ENCODE measurements at places on chromosomes 2 and 18.

GRCh38 chr2:23554054-23554697, 169.2 kb downstream of the KLHL29 start:
- no peak for DNase-seq

DNA sequence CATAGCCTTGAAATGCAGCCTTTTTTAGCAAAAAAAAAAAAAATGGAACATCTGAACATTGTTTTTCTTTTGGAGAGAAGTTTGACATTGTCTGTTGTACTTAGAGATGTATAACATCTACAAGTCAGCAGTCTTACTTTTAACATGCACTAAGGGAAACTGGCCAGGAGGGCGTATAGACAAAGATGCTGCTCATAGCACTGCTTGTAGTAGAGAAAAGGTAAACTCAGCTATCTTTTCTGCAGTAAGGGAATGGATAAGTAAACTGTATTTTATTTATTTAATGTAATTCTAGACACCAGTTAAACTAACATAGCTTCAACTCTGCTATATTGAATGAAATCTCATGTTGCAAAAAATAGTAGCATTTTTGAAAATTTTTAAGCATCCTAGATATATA, 489.6 kb downstream of the PTPRM start:
- DNase-seq: no peak

DNA sequence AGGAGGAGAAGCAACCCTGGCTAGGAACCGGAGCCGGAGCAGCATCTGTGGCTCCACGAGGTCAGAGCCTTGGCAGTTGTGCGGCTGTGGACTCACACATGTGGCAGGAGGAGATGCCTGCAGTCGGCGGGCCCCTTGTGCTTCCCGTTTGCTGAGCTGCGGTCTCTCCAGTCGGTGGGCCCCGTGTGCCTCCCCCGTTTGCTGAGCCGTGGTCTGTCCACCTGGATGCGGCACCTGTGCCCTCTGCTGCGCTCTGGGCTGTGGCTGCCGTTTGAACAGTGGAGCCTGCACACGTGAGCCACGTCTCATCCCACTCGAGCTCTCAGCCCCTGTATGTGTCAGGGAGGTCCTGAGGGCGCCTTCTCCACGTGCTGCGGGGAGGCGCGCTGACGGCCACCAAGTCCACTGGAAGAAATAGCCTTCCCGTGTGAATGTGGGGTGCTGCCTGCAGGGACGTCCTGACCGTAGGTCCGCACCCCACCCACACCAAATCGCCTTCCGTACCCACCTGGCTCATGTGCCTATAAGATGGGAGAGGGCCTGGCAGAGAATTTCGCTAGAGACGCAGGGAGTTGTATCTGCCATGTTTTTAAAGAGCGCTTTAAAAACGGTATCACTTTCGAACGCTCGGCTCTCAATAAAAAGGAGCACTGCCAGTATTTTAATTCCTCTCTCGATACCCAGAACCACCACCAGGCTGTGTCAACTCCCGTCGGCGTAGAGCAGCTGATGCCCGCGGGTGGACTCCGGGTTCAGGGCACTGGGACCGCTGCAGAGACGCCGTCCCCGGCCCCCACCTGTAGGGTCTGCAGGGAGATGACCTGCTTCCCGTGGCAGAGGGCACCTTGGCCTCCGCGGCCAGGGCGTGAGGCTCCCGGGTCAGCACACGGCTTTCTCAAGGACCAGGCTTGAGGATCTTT, 117.0 kb downstream of the NFATC1 start:
- no peak for DNase-seq

GRCh38 chr2:60490848-60491247, 62.6 kb downstream of the BCL11A start:
- no peak for DNase-seq

DNA sequence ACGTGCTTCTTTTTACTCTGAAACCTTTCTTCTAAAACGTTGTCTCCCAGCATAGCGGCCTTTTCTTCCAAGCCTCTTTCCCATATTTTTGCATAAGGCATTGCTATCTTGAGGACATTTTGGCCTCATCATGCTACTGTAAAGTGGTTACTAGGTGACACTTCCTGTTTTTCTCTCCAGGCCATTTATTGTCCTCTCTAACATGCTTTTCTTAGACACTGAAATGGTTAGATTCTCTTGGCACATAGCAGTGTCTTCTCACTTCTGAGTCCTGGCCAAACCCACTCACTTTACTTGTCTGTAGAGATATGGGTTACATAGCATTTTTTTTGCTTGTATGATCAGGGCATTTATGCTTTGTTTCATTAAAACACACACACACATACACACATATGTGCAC, 50.1 kb upstream of the KCNH7 start:
- no peak for DNase-seq

DNA sequence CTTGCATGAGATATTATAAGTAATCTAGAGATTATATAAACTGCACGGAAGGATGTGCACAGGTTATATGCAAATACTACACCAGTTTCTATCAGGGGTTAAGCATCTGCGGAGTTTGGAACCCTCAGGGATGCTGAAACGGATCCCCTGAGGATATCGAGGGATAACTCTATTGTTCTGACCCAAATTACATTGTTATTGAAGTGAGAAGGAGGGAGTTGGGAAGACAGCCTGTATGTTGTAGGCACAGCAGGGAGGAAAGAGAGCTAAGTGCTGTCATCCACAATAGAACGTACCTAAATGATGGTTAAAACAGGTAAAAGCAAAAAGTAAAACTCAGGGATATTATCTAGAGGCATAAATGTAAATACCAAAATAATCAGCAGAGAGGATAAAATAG, 44.6 kb upstream of the SMAD2 start:
- DNase-seq: no peak

- no peak for DNase-seq
Measured at GRCh38 chr2:43438858-43439655, 156.8 kb downstream of the THADA start.

DNA sequence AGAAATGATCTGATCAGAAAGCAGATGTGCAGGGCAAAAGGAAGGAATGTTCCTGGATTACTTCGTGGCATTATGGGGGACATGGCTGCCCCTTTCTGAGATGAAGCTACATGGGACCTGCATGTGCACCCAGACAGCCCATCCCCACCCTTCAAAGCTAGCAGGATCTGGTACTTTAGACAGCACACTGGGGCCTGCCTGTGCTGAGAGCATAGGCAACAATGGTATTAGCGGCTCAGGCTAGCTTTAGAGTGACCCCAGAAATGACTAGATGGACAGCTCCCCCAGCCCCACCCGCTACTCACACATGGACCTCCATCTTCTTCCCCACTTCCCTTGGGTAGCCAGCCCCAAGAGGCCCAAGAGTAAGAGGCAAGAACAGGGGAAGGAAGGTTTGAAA, 61.5 kb upstream of the NFE2L2 start:
- no peak for DNase-seq

- DNase-seq: no peak
Measured at GRCh38 chr2:34602262-34602661, 1003.2 kb upstream of the FAM98A start.

DNA sequence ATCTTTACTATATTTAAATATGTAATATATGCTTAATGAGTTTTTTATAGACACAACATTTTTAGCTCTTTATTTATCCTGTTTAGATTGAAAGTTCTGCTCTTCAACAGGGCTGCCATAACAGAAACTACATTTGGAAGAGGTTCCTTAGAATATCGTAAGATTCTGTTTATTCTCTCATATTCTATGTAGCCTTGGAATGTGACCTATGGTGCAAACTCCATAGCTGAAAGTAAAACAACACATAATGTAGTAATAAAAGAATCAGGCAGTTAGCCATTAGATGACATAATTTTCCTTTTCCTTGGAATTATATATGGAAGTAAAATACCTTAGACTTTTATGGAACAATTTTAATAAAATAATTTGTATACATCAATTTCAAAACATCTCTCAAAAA, 91.3 kb downstream of the ZNF804A start:
- no peak for DNase-seq

GRCh38 chr2:36792951-36793350, 96.4 kb downstream of the VIT start:
- DNase-seq: no peak

DNA sequence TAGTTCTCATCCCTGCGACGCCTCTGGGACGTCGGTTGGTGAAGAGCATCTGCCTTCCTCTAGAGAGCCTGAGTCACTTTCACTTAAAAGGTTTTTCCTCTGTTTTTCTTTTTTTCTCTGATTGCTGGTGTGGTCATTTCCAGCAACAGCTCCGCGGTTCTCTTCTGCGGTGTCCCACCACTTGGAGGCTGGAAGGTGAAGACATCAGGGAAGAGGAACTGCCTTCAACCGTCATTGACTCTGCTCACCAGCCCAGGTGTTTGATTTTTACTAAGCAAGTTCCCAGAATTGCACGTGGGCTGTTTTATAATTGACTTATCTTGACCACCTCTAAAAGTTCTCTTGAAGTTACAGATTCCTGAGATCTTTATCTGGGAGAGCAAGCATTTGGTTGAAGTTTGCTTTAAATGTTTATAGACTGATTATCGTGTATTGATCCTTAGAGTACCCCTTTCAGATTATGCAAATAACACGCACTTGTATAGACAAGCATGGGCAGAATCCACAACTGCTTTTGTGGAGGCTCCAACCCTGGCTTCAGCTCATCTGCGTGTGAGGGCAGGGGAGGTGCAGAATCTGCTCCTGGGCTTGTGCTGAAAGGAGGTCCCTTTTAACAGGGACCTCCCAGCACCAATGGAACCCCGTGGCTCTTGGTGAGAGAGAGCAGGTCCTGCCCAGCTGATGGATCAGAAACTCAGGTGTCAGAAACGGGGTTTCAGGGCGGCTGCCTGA, 3.5 kb downstream of the CTDP1 start:
- no peak for DNase-seq

Data from stimulated activated CD8-positive, alpha-beta memory T cell treated with anti-CD3 and anti-CD28 coated beads, Interleukin-15, amount 100 ng/mL, for 1 hour (primary cell).